ENCODE measurements at places on chromosomes 1 and 21.

- DNase-seq, result no peak
Observed at GRCh38 chr1:15749399-15750291, 7.3 kb downstream of the TMEM82 start.

GRCh38 chr1:154553056-154554030 lies 5.1 kb downstream of the UBE2Q1 start:
- DNase-seq, result no peak

GRCh38 chr21:20882462-20883407 lies 115.5 kb upstream of the NCAM2 start:
- peak; percentile 54 for DNase-seq

DNA sequence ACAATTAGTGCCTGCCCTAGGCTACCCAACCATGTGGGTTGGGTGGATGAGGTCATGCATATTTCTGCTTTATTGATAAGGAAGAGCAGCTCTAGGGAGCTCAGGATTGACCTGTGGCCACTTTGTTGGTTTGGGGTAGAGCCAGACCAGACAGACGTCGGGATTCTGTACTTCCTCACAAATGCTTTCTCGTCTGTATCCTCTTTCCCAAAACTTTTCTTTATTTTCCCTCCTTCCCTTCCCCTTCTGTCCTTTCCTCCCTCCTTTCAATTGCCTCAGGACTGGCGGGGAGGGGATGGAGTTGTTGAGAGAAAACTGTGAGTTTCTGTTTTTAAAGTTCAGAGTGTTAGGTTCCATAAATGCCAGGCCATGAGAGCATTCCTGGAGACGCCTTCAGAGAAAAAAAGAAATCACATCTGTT lies 68.0 kb downstream of the UCK2 start:
- no peak for DNase-seq

DNA sequence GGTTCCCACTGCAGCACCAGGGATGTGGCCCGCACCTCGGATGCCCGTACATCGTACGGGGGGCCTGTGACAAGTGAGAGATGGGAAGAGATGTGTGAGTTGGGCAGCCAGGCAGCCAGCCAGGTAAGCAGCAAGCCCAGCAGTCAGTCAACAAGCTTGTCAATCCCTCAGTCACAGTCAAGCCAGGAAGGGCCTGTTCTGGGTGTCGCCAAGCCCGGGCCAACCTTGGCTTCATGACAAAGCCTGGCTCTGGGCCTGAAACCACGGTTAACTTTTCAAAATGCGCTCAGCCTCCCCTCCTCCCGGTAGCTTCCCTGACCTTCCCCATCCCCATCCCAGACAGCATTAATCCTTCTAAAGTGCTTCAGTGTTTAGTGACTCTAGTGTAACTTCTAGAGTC lies 31.8 kb downstream of the MYOM3 start:
- DNase-seq, result no peak

DNA sequence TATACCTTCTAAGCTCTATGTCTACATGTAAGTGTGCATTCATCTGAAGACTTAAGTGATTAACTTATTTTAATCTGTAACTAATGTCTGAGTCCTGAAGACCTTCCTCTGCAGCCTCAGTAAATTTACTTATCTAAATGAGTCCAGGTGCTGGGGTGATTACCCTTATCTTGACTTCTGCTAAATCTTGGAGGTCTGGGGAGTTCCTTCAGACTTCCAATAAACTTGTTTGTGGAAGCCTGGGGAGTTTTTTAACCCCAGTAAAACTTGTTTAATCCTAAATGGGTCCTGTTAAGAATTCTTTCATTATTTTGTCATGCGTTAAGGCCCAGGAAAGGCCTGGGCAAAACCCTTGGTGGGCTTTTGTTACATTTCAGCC lies 37.0 kb downstream of the RSPH1 start:
- no peak for DNase-seq

DNA sequence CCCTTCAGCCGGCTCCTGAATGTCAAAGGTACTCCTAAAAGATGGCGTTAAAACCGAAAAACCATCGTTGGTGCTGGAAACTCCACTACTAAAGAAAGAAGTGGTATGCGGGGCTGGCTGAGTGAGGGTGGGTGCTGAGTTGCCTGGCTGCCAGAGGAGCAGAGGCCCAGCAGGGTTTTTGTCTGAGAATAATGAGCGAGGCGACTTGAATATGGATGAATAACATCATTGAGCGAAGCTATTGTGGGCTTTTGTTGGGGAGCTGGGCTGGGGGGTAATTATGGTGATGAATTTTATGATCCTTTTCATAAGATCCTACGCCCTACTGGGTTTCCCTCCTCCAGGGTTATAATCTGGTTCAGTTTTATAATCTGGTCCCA lies 2.0 kb downstream of the PDPN start:
- DNase-seq, result no peak

GRCh38 chr1:87903242-87903641 lies 574.6 kb downstream of the LMO4 start:
- no peak for DNase-seq

GRCh38 chr1:28663871-28664470 lies 4.6 kb upstream of the GMEB1 start:
- no peak for DNase-seq

DNA sequence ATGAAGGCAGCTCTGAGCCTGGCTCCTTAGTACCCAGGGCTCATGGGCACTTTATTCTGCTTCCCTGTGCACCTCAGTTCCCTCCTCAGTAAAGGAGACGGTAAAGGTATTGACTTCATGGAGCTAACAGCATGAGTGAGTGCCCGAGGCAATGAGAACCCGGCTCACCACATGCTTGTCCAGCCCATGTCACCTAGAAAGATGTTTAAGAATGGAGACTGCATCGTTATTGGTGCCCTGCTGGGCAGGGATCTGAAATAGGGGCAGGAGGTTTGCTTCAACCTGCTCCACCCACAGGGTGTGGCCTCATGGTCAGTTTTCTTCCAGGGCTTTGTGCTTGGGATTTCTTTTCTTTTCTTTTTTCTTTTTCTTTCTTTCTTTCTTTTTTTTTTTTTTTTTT lies 7.0 kb upstream of the KCNE1 start:
- no peak for DNase-seq

DNA sequence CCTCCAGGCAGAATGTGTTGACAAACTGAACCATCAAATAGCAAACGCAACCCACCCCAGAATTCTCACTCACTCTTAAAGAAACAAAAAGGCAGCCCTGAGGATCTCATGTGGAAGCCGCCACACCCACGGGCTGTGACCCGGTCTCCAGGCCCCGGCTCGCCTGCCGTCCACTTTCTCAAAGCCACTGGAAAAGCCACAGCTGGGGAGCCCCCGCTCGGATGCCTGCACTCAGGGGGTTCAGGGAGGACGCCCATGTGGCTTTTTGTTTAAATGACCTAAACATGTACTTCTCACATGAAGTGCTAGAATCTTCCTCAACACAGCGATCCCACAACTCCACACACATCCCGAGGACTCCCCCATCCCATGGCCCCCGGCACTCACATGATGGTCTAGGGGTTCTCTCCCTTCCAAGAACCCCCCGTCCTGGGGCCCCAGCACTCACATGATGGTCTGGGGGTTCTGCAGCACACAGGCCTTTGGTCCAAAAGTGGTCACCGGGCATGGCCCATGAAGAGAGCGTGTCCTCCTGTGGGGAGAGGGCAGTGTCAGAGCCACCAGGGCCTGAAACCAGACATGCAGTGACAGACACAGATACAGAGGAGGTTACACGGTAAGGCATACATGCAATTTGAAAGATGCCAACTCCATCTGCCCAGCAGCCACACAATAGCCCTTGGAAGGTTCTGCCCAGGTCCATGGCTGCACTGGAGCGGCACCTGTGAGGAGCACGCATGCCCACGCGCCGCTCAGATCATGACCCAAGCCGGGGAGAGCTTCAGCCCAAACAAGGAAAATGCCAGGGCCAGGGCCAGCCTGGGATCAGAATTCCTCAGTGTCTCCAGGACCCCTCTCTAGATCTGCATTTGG lies 16.5 kb downstream of the NADK start:
- DNase-seq, result no peak

- DNase-seq, result peak; percentile 53
Observed at GRCh38 chr1:33007190-33008050, 29.3 kb downstream of the AK2 start.

- no peak for DNase-seq
Observed at GRCh38 chr1:44049839-44050238, 18.6 kb upstream of the SLC6A9 start.

GRCh38 chr1:3461934-3462275 lies 7.4 kb downstream of the ARHGEF16 start:
- no peak for DNase-seq

- no peak for DNase-seq
Observed at GRCh38 chr21:38037416-38037815, 121.2 kb upstream of the KCNJ6 start.

GRCh38 chr1:156647351-156647750 lies 5.4 kb downstream of the BCAN start:
- DNase-seq, result no peak

GRCh38 chr1:46749921-46750404 lies 31.0 kb upstream of the EFCAB14 start:
- DNase-seq, result no peak

DNA sequence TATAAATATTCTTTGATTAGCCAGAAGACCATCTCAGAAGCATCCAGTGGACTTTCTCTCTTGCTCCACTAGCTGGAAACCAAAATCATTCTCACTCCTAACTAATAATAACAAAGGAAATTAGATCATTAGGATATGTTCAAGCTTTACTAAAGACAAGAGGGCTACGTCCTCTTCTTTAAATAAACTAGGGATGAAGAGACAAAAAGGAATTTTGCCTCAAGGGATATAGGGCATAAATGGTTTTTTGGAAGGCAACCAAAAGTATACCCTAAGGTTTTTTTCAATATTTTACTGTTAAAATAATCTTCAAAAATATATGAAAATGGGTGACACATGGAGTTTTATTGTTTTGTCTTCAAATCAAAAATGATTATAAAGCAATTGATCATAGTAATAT lies 745.8 kb downstream of the MRPL39 start:
- DNase-seq, result no peak

GRCh38 chr21:31416465-31416864 lies 72.4 kb upstream of the TIAM1 start:
- DNase-seq, result no peak

- peak; percentile 61 for DNase-seq
Observed at GRCh38 chr1:100538913-100539835, 1.2 kb downstream of the GPR88 start.

DNA sequence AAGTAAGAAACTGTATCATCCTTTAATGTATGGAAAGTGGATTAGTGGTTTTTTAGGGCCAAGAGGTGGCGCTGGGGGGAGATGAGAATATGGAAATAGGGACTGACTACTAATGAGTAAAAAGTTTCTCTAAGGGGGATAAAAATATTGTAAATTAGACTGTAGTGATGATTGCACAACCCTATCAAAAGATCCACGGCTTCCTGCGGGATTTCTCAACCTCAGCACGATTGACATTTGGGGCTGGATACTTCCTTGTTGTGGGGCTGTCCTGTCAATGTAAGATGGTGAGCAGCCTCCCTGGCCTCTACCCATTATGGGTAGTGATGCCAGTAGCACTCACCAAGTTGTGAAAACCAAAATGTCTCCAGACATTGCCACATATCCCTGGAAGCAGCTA lies 36.0 kb upstream of the PRDM2 start:
- peak; percentile 34 for DNase-seq

- DNase-seq, result no peak
Observed at GRCh38 chr21:20943561-20943997, 54.6 kb upstream of the NCAM2 start.

- no peak for DNase-seq
Observed at GRCh38 chr1:72885841-72886240, 603.5 kb upstream of the NEGR1 start.

GRCh38 chr21:29232530-29233255 lies 66.0 kb upstream of the BACH1 start:
- no peak for DNase-seq

DNA sequence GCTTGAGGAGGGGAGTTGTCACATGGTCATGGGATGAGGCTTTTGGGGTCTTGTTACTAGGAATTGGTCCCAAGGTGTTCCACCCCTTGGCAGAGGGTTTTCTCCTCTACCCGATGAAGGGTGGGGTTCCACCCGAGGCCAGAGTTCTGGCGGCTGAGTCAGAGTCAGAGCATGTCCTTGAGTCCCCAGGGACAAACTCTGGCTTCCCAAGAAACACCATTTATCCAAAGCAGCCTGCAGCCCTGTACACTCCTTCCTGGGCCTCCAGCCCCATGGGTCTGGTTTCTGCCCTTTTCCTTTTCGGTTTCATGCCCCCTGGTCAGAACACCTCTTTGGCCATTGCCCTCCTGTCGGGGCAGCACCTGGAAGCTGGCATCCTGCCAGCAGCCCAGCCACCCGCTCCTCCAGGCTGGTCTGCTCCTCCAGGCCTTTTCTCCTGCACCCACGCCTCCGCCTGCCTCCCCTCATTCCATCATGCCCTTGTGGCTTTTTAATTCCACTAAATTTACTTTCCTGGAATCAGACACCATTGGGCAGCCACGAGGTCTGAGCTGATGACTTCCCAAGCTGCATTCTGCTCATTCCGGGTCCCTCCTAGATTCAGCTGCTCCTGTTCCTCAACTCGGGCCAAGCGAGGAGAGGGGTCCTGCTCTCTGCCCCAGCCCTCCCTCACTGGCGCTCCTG lies 301.7 kb upstream of the VAMP3 start:
- DNase-seq, result no peak

GRCh38 chr1:67110352-67110751 lies 24.4 kb downstream of the C1orf141 start:
- DNase-seq, result peak; percentile 2

DNA sequence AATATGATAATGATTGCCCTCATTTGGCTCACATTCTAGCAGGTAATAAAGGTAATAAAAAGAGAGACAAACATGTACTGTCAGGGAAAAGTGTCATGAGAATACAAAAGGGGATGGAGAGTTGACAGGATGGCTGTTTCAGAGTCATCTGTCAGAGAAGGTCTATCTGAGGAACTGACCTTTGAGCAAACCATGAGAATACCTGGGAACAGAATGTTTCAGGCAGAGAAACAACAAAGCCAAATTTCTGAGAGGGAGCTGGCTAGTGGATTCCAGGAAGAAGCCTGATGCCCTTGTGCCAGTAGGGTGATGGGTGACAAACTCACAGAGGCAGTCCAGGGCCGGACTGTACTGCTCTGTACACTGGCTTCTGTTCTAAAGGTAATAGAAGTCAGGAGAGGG lies 107.2 kb downstream of the C1orf21 start:
- DNase-seq, result no peak

DNA sequence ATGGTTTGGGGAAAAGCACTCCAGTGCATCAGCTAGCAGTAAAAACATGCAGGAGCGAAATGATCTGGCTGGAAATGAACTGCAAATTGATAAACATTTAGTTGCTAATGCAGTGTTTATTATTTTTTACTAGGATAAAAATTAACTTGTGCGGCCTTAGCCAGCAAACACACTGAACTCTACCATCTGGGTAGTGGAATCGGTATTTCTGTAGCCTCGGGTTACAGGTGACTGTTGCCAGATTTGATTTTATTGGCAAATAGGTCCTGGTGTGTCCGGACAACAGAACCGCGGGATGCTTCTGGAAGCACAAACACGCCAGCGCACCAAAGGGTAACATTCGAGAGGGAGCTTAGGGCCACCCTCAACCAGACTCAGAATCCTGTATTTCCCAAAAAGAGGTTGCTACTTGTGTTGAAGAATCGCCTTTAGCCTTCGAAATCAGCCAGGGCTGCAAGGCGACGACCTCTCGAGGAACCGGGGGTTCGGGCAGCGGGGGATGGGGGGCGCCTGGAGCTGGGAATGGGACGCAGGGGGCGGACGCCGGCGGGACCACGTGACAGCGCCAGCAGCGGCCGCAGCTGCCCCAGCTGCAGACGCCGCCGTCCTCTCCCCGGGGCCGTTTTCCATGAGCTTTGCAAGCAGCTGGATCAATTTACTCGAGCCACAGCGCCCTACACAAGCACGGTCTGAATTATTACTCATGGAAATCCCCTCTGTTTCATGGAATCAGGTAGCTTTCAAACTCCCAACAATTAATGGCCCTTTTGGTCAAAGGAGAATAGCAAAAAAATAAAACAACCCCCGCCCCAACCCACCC lies 158.8 kb downstream of the TOMM20 start:
- DNase-seq, result no peak

All from NB4 (cell line).